Astrocyte of the spinal cord (primary cell): ENCODE measurements at places on chromosomes 3 and 15.
A peak's percentile ranks its signal among the peaks of the same experiment; 100 is the strongest.

DNA sequence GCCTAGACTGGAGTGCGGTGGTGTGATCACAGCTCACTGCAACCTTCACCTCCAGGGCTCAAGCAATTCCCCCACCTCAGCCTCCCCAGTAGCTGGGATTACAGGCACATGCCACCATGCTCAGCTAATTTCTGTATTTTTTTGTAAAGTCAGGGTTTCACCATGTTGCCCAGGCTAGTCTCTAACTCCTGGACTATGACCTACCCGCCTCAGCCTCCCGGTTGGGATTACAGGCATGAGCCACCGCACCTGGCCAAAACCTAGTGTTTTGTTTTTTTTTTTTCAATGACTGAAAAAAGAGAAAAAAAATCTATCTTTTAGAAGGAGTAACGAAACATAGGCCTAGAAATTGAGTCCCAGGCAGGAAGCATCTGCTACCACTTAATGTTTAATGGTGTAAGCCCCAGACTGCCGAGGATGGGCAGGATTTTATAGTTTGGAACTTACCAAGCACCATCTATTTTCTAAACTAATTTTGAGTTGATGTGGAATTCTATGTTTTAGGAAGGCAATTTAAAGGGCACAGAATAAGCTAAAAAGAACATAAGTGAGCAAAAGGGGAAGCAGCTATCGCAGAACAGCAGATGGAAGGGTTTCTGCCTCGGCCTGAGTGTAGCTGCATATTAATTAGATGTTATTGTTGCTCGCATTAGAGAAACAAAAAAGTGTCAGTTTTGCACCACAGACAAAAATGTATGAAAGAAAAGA, 24.2 kb upstream of the CA12 start:
- no peak for DNase-seq

DNA sequence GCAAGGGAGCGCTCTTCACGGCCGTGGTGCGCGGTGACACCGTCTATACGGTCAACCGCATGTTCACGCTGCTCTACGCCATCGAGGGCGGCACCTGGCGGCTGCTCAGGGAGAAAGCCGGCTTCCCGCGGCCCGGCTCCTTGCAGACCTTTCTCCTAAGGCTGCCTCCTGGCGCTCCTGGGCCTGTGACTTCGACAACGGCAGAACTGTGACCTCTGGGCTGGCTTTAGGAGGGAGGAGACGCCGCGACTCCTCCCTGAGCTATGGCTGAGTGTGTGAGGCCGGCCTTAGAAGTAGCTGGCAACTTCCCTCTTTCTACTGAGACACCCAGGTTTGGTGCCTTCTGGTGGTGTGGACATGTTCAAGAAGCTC, 1.4 kb downstream of the KBTBD13 start:
- DNase-seq: peak; percentile 47

DNA sequence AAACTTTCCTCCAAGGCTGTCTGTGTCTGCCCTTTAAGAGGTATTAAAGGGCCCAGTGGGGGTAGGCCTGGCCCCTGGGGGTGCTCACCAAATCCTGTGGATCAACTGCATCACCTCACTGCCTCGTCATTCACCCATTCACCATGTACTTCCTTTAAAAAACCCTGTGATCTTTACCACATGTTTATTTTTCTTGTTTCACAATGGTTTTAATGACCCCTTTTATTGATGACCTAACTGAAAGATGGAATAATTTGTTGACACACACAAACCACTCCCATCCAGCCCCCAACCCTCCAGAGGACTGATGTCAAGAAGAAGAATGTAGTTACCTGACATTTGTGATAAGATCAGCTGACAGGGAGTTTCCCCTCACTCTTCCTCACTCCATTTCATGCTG, 40.8 kb downstream of the KCNAB1 start:
- DNase-seq: peak; percentile 48

- peak; percentile 38 for DNase-seq
Observed at GRCh38 chr3:5217824-5218595, 30.5 kb downstream of the EDEM1 start.

DNA sequence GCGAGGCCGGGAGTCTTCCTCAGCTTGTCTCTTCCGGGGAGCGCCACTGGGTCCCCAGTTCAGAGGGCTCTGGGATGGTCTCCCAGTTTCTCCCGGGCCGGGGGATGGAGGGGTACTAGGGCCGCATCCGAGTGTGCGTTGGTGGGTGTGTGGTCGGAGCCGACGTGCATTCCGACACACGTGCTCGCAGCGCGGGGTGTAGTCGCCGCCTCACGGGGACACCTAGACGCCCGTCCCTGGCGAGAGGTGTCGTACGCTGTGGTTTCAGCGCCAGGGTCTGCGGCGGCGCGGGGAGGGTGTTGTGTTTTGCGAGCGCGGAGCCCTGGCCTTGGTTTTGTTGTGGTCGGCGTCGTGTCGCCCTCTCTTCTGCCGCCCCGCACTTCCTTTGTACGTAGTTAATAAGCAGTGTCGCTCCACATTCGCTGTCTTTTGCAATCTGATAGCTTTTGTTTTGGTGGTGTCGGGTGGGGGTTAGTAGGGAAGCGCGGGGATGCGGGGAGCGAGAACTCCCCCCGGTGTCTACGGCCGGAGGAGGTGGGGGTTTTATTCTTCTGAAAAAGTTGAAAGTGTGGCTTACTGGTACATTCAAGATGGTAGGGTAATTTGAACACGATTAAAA, 2.2 kb downstream of the IGF1R start:
- peak; percentile 49 for DNase-seq

- no peak for DNase-seq
Observed at GRCh38 chr3:140243575-140243974, 308.6 kb downstream of the CLSTN2 start.

DNA sequence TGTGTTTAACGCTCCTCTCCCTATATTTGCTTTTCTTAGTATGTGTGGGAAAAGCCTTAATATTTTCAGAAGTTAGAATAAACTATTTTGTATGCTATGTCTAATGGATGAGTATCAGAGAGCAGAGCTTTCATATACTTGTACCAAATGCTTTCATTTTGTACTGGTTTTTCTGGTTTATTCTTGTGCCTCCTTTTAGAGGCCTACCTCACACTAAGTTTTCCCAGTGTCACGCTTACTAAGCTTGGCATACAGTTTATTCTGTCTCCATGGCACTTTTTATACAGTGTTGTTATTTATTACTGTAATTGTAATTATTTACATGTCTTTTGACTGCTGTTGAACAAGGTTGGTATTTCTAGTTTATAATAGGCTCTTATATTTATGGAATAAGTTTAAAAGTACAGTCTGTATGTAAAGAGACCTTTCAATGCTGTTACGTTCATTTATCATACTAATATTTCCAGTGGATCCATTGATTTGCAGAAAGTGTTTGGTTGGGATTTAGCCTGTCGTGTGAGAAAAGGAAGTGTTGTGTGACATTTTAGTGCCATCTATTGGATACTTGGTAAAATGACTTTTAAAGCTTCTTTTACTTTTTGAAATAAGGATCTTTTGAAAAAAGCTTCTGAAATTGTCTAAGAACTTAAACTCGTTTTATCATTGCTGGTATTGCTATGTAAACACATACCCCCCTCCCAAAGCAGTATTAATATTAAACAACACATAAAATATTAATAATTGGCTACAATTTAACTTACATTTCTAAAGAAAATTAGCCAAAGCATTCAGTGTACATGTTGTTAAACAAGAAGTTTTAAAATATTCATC, 5.2 kb upstream of the EBLN2 start:
- DNase-seq: peak; percentile 64

DNA sequence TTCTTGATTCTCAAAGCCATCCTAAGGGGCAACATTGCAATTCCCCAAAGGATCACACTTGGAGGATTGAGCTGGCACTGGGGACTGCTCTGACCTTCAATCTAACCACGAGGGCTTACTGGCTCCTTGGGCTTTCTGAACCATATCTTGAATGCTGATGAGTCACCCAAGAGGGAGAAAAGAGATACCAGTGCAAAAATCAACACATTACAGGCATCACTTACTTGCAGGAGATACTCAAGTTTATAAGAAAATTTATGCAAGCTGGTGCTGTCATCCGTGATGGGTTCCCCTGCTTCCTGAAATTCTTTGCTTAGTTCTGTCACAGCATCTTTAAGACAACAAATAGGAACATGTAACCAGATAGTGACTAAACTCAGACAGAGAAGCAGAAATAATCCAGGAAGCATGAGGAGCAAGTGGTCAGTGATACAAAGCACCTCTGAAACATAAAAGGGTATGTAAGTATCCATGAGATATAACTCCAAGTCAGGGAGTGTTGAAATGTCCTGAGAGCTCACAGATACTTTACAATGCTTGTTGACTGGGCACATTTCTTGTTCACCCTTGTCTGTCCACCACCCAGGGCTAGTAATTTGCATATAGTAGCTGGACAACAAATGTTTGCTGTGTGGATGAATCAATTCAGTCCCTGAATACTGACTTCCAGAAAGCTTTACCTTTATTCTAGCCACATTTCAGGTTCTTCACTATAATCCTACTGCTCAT, 14.1 kb downstream of the FYCO1 start:
- DNase-seq: no peak

DNA sequence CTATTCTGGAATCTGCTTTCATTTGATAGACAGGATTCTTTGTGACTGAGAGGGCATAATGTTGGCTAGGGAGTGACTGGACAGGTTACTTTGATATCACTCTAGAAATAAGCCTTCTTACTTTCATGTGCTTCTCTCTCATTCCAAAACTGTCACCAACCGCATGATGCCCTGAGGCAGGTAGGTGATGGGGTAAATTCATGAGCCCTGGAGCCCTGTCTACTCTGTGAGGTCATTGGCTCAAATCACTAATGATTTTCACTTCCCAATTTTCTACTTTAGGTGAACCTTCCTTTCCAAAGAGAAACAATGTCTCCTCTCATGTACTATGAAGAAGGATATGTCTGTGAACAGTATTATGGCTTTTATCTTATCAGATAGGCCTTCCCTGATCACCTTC, 596.7 kb downstream of the TUSC7 start:
- DNase-seq: no peak

DNA sequence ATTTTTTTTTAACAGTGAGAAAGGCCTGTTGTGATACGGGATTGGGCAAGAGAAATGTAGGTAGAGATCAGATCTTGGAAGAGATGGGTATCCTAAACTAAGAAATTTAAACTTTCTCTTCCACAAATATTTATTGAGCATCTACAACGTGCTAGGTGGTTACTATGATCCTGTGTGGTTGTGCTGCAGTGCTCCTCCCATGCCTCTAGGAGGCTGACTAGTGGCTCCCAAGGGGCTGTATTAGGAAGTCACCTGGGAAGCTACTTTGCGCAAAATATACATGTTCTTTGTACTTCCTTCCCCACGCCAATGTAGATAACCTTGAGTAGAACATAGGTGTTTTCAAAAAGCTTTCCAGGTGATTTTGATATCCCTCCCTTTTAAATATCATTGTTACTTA, 27.2 kb downstream of the USP3 start:
- no peak for DNase-seq

DNA sequence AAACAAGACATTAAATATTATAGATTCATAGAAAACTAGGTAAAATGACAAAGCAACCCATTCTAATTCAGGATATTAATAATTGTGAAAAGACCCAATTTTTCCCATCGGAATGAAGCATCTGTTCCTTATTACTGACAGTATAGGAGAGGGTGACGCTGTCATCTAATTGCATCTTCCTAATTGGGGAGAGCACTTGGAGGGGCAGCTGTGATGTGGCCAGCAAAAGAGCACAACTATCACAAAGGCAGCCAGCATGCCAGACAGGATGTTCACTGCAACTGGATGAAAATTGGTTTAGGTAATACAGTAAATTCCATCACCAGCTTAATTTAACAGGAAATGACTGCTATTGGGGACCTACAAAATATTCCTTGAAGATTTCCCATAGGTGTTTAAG, 21.9 kb upstream of the MINAR1 start:
- DNase-seq: no peak

DNA sequence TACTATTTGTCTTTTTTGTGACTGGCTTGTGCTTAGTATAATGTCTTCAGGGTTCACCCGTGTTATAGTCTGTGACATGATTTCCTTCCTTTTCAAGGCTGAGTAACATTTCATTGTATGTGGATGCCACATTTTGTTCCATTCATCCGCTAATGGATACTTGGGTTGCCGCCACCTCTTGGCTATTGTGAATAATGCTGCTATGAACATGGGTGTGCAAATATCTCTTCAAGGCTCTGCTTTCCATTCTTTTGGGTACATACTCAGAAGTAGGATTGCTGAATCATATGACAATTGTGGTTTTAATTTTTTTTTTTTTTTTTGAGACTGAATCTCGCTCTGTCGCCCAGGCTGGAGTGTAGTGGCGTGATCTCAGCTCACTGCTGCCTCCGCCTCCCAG, 15.4 kb downstream of the CRTC3 start:
- no peak for DNase-seq

DNA sequence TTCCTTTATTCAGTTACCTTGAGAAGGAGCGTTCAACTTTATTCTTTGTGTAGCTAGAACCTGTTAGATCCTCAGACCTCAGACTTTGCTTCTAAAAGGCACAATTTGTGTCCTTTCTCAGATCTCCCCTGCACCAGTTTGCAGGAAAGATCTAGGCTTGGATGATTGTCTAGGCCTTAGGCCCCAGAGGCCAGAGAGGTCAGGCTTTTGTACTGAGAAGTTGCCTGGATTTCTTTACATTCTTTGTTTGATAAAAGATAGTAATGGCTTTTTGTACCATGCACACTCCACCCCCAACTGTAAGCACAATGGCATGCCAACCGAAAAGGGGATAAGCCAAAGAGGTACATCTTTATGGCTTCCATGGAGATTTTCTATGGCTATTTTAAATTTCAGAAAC, 719.6 kb upstream of the NR2F2 start:
- no peak for DNase-seq

DNA sequence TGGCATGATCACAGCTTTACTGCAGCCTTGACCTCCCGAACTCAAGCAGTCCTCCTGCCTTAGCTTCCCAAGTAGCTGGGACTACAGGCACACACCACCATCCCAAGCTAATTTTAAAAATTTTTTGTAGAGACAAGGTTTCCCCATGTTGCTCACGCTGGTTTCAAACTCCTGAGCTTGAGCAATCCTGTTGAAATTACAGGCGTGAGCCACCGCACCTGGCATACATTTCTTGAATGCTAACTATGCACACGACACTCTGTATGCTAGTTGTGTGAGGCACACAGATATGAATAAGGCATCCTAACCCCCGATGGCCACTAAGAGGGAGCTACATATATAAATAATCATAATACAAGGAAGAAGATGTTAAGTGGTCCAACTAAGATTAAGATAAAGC, 64.9 kb downstream of the CDC25A start:
- DNase-seq: no peak

GRCh38 chr15:98938105-98938417, 69.5 kb downstream of the PGPEP1L start:
- no peak for DNase-seq

GRCh38 chr15:50675535-50676144, 11.0 kb downstream of the TRPM7 start:
- DNase-seq: peak; percentile 67

GRCh38 chr3:99578339-99578970, 59.9 kb upstream of the COL8A1 start:
- peak; percentile 44 for DNase-seq

GRCh38 chr3:37456781-37457180, 282.4 kb upstream of the LRRFIP2 start:
- no peak for DNase-seq

DNA sequence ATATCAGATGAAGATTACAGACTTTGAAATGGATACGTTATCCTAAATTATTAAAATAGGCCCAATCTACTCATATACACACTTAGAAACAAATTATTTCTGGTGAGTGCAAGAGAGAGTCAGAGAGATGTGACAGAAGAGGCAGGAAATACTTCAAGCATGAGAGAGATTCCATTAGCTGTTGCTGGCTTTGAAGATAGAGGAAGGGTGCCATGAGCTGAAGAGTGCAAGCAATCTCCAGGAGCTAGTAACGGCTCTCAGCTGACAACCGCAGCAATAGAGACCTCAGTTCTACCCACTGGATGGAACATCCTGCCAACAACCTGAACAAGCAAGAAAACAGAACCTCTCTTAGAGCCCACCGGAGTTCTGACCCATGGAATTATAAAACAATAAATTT, 270.7 kb upstream of the SLITRK3 start:
- DNase-seq: peak; percentile 50
